ENCODE measurements at places on chromosomes 6 and 20.

GRCh38 chr20:15654208-15654649 lies 919.0 kb downstream of the KIF16B start:
- DNase-seq: no peak

DNA sequence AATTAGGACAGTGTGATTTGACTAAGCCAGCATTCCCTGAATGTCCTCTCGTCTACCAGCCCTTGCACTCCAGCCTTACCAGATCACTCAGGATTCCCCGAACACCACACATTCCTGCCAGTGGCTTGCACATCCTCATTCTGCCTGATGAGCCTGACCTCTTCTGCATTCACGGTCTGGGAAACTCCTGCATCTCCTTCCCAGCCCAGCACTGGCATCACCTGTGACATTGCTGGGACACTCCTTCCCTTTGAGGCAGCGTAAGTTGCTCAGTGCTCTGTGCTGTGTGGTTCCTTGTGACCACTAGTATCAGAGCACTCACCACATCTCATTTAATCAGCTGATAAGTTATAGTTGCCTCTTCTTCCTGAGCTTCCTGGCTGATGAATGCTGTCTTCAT lies 17.3 kb downstream of the NCOA7 start:
- no peak for DNase-seq

DNA sequence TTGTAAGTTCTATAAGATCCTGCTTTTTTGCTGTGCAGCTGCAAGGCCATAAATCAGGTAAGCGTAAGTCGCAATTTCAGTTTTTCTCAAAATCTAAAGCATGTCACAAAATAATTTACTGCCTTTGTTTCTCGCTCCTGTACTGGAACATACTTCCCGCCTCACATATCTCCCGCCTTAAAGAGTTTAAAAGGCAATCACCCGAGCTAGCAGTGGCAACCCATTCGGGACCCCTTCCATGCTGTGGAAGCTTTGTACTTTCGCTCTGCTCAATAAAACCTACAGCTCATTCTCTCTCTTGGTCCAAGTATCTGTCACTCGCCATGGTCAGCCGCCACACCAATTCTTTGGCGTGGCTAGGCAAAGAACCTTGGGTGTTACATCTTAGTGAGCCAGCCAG lies 34.0 kb downstream of the CEP85L start:
- DNase-seq: no peak

GRCh38 chr6:110761371-110761770 lies 53.9 kb downstream of the CDK19 start:
- DNase-seq: no peak

- DNase-seq: no peak
Measured at GRCh38 chr20:37335642-37336368, 10.1 kb upstream of the SRC start.

- no peak for DNase-seq
Measured at GRCh38 chr20:48638546-48638945, 189.3 kb downstream of the PREX1 start.

DNA sequence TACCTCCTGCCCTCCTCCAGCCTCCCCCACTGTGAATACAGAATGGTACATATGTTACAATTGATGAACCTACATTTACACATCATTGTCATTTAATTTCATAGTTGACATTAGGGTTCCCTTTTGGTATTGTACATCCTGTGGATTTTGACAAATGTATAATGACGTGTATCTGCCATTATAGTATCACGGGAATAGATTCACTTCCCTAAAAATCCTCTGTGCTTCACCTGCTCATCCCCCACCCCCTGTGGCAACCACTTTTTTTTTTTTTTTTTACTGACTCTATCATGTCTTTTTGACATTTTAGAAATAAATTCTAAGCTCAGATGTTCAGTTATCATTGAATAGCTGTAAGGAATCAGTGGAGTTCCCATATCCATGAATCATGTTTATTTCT lies 30.4 kb downstream of the HECA start:
- DNase-seq: no peak

DNA sequence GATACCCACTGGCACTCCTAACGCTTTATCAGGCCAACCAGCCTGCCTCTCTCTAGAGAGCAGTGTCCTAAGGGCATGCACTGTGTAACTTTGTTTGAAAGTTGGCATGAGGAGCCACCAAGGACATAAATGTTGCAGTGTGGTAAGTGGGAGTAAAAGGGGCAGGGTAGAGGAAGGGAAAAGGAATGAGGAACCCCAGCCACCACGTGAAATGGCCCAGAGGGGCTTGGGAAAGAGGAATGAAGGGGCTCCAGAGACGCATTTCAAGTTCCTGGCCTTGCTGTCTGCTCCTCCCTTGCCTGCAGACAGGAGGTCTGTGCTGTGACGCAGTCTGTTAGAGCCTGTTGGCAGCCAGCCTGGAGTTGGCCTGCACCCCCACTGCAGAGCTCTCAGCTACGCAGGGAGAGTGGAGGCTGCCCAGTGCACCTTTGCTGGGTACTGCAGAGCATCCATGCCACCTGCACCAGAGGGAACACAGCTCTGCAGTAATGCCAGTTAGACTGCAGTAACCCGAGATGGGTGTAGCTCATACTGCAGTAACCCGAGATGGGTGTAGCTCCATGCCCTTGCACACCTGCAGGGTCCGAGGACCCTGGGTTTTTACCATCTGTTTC lies 86.8 kb upstream of the SNAP25 start:
- DNase-seq: no peak

DNA sequence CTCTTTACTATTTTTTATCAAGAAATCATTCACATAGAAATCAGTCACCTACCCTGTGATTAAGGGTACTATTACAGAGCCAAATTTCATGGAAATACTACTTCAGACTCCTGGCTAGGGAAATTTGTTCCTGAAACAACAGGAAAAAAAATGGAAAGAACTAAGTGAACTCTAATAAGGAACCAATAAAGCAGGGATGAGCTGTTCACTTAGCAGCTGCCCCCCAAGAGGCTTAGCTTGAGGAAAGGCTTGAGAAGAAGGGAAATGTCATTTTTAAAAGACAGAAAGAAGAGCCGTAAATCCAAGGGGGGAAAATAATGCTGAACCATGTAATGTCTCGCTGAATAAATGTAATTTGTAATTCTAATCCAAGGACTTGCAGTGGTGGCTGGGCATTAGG lies 88.8 kb downstream of the COL21A1 start:
- no peak for DNase-seq
